Panc1 (cell line): ENCODE measurements at places on chromosomes 12 and 14.

- no peak for DNase-seq
These were observed 1.1 kb downstream of the ETV6 start for GRCh38 chr12:11650286-11651281.

- no peak for DNase-seq
These were observed 96.3 kb downstream of the CACNA1C start for GRCh38 chr12:2149091-2149490.

DNA sequence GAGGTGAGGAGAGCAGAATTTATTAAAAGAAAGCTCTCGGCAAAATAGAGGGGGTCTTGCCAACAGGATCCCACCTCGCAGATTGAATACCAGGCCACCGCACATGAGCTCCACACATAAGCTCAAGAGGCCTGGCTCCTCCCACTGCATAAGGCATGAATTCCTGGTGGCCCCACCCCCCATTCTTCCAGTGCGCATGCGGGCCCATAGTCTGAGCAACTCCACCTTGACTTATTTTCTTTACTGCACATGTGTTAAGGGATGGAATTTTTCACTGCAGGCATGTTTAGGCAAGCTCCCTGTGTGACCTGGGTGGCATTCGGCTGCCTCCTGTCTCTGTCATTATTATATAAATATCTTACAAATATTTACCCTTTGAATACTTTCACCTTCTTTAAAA is 412.5 kb downstream of the RMST start:
- no peak for DNase-seq

GRCh38 chr12:42590330-42590934 is 886 bp upstream of the PRICKLE1 start:
- no peak for DNase-seq

DNA sequence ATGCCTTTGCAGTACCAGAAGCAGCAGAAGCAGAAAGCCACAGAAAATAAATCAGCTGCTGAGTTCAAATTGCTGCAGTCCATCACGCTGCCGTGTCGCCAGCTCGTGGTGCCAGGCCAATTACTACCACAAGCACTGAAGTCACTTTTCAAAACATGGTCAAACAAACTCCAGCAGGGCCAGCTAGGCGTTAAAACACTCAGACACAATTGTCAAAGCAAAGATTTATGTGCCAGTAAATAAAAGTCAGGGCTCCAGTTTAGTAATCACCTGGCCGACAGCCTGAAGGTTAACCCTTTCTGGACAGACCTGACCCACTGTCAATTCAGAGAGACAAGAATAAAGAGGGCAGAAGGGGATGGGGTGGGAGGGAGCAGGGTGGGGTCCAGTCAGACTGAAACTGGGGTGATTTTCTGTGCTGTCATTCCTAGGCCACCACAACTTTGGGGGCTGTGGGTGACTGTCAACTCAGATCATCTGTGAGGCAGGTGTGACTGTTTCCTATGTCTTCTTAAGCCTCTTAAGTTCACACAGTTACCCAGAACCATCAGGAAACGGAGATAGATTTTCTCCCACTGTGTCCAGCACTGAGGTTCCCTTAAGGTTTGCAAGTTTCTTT is 109.8 kb upstream of the FUT8 start:
- DNase-seq, result no peak

- no peak for DNase-seq
These were observed 381.2 kb upstream of the FAR2 start for GRCh38 chr12:28767836-28768348.
